ENCODE measurements at places on chromosomes 4 and X.

DNA sequence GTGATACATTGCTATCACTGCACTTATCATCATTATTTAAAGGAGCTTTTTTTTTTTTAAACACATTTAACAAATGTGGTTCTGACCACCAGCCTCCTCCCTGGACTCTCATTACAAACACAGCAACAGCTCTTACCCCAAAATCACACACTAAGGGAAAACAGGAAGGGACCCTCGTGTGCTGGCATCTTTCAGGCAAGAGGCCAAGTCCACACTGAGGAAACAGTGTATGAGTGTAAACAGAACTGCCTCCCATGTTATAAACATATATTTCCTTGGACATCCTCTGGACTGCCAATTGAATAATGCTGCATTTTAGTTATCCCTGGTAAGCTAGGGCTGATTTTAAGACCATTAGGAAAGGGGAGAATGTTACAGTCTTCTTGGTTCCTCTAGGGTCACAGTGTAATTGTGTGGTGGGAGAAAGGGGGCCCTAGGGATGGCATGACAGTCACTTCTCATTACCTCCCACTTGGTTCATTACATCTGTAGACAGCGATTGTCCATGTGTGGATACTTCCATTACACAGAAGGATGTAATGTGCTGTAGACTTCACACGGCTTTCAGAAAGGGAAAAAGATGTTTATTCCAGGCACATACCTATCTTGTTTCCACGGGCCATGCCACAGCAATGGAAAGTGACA lies 244.6 kb upstream of the TET2 start:
- DNase-seq, result no peak

DNA sequence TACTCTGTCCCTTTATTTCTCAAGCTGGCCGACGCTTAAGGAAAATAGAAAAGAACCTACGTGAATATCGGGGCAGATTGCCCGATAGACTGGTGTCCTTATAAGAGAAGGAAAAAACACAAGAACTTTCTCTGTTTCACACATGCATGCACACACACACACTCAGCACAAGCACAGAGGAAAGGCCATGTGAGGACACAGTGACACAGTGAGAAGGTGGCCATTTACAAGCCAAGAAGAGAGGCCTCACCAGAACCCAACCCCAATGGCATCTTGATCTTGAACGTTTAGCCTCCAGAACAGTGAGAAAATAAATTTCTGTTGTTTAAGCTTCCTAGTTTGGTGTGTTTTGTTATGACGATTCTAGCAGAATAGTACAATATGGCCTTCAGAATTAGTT lies 37.0 kb downstream of the SPRY1 start:
- DNase-seq, result no peak

- DNase-seq, result no peak
These were observed 234.7 kb downstream of the LDB2 start for GRCh38 chr4:16663732-16664131.

DNA sequence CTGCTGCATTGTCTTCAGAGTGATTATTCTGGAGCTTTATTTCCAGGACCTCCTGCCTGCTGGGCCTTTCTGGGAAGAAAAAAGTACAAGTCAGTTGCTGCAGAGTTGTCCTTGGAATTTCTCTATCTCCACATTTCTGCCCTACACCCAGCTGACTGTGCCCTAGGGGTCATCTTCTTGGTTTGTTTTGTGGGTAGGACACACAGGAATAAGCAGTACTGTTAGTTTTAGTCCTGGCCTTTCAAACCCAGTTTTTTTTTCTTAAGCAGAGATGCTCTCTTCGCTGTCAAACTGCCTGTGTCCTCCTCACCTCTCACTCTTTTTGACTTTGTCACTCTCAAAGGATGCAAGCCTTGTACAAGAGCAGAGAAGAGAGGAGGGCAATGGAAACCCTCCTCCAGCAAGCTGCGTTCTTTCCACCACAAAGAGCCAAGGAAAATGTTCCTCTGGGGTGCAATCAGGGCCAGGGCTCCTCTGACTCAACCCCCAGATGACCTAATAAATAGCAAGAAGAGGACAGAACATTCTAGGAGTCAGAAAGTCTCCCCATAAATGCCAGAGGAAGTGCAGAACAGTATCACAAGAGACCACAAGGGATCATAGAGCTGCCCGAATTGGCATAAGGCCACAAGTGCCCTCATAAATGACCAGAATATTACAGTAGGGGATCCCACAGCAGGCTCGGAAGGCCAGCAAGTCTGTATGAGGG lies 186.2 kb downstream of the RCHY1 start:
- no peak for DNase-seq

DNA sequence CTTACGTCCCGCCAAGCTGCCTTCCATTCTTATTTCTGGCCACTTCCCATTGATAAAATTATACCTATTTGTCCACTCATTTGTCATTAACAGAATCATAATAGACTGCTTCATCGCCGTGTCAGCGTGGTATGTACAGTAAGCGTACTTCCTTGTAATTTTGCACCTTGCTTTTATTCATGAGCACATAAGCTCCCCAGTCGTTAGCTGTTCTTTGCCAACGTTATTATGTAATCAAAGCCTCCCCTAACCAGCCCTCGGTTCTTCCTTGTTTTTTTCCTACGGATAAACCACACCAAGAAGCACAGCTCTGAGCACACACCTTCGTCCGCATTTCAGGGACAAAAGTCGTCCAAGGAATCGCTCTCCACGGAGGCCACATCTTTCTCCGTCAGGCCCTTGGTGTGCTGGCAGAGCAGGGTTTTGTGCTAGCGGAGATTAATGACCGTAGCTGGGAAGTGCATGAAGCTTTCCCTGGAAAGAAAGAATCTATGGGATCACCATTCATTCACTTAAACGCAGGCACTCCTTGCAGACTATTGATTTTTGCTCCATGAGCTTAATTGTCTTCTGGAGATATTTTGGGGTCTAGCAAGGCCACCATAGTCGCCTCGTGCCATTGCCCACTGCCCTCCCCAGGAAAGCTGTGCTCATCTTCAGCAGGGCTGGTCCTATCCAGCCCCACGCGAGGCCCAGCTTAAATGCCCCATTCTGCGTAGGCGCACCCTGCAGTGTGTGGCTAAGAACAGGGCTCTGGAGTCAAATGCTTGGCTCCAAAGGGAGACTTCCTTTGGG lies 200.9 kb upstream of the PSAPL1 start:
- no peak for DNase-seq

DNA sequence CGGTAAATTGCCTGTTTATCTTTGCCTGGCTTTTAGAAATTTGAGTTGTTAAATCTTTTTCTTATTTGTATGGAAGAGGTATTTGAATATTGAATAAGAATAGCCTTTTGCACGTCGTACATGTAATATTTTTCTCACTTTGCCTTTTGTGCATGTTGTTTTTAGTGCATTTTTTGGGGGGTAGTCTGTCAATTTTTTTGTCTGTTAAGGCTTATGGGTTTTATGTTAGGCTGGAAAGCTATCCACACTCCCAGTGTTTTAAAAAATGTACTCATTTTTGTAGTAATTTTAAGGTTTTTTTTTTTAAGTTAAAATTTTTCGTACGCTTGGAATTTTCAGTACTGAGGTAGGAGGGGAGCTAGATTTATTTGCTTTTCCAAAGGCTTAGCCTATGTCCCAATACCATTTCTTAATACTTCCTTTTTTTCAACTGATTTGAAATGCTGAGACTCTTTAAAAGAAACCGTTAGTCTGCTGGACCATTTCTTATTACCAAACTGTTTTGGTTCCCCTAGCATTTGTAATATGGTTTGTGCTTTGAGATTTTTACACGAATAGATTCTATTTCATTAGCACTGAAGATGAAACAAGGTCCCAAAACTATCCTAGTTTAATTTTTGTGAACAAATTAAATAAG lies 1.3 kb downstream of the HERC5 start:
- no peak for DNase-seq

DNA sequence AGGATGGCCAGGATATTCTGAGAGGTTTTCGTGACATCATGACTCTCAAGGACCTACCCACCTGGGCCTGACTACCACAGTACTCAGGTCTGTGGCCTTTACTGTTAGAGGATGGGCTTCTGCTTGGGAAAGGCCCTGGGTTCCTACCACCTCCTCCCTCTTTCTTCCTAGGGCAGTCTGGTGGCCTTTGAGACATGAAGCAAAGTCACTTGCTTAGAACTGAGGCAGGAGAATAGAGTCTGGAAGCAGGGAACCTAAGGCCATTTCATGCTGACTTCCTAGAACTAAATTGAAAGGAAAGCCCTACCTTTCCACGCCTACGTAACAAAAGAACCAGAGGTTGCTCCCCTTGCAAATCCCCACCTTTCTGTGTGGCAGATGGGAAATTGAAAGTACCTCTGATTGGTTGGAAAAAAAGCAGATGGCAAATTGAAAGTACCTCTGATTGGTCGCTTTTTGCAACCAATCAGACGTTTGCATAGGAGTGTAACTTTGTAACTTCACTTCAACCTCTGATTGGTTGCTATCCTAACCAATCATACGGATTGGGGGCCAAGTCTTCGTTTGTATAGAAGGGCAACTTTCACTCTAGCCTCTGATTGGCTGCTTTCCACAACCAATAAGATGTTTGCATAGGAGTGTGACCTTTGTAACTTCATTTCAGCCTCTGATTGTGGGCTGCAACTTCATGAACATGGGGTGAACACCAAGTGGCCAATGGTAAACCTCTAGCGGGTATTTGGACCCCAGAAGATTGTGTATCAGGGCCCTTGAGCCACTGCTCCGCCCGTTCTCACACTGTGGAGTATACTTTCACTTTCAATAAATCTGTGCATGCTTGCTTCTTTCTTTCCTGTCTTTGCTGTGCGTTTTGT lies 9.9 kb upstream of the AKAP14 start:
- DNase-seq, result no peak

GRCh38 chrX:38607976-38608375 lies 46.6 kb downstream of the TSPAN7 start:
- DNase-seq, result no peak

DNA sequence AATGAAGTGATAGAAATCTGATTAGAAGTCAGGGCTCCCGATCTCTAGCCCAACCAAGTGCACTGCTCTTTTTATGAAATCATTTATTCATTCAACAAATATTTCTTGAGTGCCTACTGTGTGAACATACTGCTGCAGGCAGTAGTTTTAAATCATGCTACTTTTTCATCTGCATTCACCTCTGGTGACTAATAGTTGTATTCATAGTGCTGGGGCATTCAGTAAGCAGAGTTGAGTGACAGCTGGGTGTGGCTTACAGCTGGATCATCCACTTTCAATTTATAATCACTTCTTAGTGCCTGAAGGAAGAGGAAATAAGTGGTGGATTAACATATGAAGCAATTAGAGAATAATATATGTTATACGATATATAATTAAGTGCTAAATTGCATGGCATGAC lies 94.1 kb upstream of the HPRT1 start:
- DNase-seq, result no peak
